SK-N-MC (cell line): ENCODE measurements at places on chromosomes 7 and 10.
A peak's percentile ranks its signal among the peaks of the same experiment; 100 is the strongest.

DNA sequence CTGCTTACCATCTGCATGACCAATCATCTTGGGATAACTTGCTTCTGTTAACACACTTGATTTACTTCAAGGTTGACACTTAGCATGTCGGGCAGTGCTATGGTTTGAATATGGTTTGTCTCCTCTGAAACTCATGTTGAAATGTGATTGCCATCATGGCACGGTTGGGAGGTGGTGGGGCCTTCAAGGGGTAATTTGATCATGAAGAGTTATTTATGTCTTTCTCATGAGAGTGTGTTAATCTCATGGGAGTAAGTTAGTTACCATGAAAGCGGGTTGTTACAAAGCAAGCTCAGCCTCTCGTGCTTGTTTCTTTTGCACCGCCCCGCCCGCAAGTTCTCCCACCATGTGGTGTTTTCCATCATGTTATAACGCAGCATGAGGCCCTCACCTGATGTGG, 163.6 kb downstream of the DOCK4 start:
- DNase-seq: no peak

DNA sequence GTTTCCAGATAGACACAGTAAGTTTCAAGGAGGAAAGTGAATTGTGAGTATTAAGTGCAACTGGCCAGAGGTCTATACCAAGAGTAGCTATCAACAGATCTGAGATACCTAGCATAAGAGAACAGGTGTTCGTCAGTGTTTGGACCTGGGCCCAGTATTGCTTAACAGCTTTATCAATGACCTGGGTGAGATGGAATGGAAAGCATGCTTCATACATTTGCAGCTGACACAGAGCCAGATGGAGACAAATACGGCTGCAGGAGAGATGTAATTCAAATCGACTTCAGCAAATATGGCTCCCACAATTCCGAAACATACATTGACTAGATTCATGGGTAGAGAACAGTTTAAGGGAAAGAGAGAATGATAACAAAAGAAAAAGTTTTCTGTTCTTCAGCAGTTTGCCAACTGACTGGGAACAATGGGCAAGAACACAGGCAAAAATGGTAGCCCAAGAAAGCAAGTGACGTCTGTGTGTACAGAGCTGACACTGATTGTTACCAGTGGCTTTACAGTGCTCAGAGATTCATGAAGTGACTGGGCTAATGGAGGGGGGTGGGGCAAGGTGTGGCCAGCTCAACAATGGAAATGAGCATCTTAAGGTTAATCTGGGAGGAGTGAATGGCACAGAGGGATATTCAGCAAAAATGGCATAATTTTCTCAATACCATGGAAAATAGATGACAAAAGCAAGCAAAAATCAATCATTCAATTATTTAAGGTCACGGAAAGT, 28.0 kb upstream of the COBL start:
- no peak for DNase-seq

- DNase-seq: no peak
Measured at GRCh38 chr10:51001587-51001986, 72.7 kb upstream of the PRKG1 start.

GRCh38 chr10:118966076-118966849, 63.3 kb upstream of the NANOS1 start:
- DNase-seq: no peak

DNA sequence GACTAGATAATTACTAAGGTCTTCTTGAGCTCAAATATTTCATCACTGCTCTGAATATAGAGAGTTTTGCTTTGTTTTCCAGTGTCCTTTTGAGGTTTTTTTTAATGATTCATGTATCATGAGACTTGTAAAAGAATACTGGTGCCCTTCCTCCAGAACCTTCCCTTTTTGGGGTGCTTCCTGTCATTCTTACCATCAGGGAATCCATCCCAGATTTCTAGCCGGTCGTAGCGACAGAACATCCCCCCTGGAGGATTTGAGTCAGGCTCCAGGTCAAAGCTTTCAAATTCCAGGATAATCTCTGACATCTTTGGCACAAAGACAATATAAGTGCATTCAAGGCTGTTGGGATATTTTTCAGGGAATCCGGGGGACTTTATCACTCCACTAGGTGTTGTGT, 71.0 kb downstream of the NRP1 start:
- no peak for DNase-seq

- DNase-seq: no peak
Measured at GRCh38 chr10:86888585-86889381, 68.6 kb downstream of the MMRN2 start.

GRCh38 chr7:15737601-15738000, 51.1 kb upstream of the MEOX2 start:
- DNase-seq: no peak

- DNase-seq: no peak
Measured at GRCh38 chr10:27619329-27619728, 115.2 kb downstream of the RAB18 start.

DNA sequence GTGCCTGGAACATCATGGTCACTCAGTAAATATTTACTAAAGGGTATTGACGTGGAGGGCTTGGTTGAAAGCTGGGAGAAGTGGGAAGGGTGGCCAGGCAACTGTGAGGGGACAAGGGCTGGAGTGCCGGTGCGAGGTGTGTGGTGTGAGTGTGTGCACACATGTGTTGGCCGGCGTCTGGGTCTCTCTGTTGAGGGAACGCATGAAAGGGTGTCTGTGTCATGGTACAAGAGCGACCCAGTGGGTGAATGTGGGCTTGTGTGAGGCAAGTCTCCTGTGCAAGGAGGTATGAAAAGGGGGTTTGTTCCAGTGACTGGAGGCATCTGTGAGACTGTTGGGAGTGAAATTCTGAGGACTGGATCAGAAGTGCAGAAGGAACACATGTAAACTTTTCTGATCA, 29.4 kb upstream of the UCMA start:
- DNase-seq: no peak

GRCh38 chr7:91280185-91280584, 16.0 kb downstream of the FZD1 start:
- DNase-seq: no peak

- no peak for DNase-seq
Measured at GRCh38 chr7:85480666-85481065, 293.8 kb upstream of the SEMA3D start.

- no peak for DNase-seq
Measured at GRCh38 chr7:123054357-123055133, 59.0 kb upstream of the TAS2R16 start.

DNA sequence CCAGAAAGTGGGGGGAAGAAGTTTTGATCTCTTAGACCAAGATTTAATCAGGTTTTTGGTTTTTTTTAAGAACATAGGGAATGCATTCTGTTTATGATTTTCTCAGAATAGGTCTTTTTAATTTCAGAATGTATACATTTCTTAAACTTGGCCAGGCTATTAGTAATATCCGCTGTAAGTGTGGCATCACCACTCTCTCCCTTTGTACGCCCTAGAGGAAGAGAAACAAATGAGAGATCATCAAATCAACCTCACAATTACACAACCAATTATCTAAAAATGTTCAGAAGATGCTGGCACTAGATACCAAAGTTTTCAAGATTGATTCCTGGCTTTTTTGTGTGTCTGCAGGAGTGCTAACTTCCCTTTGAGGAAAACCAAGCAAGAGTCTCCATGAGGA, 70.0 kb downstream of the KLF6 start:
- DNase-seq: no peak

DNA sequence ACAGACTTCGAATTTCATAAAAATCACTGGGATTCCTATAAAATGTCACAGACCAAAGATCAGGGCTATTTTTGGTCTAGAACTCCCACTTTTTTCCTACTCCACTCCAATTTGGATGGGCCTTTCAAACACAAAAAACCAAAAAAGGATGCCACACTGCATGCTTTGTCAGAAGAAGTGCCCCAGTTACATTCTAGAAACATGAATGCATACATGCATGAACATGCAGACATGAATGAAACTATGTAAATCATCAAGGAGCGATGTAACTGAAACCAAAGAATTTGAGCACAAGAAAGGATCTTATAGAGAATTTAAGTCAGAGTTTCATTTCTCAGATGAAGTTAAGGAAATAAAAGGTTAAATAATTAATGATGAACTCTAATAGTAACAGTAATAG, 31.8 kb upstream of the FAM133B start:
- no peak for DNase-seq

- no peak for DNase-seq
Measured at GRCh38 chr10:97393034-97393573, 8.0 kb downstream of the RRP12 start.

DNA sequence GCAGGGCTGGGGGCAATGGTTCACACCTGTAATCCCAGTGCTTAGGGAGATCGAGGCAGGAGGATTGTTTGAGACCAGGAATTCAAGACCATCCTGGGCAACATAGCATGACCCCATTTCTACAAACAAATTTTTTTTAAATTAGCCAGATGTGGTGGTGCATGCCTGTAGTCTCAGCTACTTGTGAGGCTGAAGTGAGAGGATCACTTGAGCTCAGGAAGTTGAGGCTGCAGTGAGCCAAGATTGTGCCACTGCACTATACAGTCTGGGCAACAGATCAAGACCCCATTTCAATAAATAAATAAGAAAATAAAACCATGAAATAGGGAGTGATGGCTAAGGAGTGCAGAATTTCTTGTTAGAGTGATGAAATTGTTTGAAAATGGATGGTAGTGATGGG, 8.9 kb downstream of the GRID2IP start:
- DNase-seq: no peak

DNA sequence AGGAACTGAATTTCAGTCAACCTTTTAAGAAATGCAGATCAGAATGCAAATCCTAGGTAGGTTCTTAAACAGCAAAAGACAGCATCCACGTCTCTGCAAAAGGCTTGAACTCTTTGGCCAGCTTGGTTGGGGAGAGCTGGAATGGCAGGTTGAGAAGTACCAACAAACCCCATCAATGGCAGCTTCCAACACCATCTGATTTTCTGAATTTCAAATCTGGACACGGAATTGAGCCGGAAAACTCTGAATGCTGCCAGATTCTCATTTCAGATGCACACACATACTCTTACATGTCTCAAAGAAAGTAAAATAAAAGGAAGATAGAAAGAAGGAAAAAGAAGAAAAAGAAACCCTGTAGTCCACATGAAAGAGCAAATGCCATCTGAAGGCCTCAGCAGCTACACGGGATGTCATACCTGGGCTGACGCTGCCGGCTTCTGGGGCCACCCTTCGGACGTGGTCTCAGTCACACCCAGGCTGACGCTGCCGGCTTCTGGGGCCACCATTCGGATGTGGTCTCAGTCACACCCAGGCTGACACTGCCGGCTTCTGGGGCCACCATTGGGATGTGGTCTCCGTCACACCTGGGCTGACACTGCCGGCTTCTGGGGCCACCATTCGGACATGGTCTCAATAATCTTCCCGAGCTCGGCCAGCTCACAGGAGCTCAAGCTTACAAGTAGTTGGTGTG, 165.3 kb downstream of the PTPRN2 start:
- no peak for DNase-seq

GRCh38 chr10:91540733-91541132, 92.1 kb downstream of the PPP1R3C start:
- DNase-seq: no peak

GRCh38 chr10:119860866-119861607, 11.6 kb downstream of the MCMBP start:
- no peak for DNase-seq

GRCh38 chr7:129843365-129843898, 109.3 kb downstream of the UBE2H start:
- no peak for DNase-seq

- DNase-seq: no peak
Measured at GRCh38 chr7:36191292-36191920, 38.4 kb downstream of the EEPD1 start.

- no peak for DNase-seq
Measured at GRCh38 chr7:31014826-31015225, 37.3 kb upstream of the ADCYAP1R1 start.

GRCh38 chr10:99435986-99436638, 5.7 kb upstream of the GOT1 start:
- peak; percentile 35 for DNase-seq

DNA sequence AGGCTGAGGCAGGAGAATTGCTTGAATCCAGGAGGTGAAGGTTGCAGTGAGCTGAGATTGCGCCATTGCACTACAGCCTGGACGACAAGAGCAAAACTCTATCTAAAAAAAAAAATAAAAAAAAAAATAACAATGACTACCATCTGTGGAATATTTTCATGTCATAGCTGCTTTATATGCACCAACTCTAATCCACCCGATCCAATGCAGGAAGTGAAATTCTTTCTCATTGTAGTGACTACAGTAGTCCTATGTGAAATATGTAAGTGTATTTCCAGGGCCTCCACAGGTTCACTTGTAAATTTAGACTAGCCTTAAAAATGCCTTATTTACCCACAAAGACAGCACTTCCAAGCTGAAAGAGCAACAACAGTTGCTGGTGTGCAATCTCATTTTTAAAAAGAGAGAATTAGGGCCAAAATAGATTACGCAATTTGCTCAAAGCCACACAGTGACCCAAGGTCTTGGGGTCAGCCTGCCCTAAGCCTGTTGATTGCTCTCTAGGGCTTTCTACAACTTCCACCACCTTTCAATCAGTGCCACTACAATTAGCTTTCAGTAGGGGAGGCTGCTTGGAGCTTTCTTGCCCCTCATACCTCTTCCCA, 25.8 kb upstream of the EGFR start:
- DNase-seq: no peak

DNA sequence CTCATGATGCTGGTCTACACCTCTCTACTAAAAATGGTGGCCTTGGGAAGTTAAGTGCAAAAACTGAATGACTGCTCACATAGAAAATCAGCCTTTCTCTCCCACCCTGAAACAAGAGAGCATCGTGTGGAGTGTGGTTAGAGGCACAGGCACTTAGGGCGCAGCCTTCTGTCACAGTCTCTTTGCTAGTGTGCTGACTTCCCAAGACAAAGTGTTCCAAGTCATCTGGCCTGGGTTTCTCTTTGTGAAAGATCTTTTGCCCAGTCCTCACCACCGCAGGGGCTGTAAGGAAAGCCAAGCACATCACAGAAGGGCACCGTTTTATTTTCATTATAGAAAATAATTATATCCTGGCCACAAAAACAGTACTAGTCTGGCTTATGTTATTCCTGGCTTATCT, 12.5 kb downstream of the STN1 start:
- no peak for DNase-seq

DNA sequence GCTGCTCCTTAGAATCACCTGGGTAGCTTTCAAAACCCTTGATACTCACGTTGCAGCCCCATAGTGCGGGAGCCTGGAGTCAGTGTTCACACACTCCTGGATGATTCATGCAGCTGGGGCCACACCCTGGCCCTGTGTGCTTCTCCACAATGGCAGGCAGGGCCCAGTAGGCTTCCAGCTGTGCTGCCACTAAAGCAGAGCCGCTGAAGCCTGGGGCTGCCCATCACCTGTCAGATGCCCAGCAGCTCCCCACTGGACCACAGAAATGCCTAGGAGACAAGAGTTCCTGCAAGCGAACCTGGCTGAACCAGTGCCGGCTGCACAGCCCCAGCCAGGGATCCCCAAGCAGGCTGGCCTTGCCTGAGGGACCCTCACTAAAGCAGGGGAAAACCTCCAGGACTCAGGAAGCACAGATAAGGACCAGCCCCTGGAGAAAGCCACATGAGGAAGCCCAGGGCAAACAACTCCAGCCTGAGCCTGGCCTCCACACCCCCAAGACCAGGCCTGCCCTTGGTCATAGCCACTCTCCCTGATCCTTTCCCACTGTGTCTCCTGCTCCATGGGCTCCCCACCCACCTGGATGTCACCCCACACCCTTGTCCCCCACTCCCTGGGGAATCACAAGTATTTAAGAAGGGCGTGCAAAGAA, 111.9 kb downstream of the GRID1 start:
- no peak for DNase-seq

GRCh38 chr7:33232632-33233145, 103.3 kb downstream of the BBS9 start:
- no peak for DNase-seq

- DNase-seq: no peak
Measured at GRCh38 chr10:43187213-43187612, 49.0 kb downstream of the CSGALNACT2 start.

GRCh38 chr7:98464558-98464940, 63.7 kb upstream of the BAIAP2L1 start:
- no peak for DNase-seq
